ENCODE measurements at places on chromosomes 3 and 15. TPM values are rescaled to one million over a fixed set of nuclear protein-coding genes. Genes with fewer than 3 reads are reported as not detected.

The CP gene
- total RNA-seq: 0.06 TPM

- peak; percentile 83 for DNase-seq
These were observed 9.2 kb downstream of the FYCO1 start for GRCh38 chr3:45986303-45986982.

DNA sequence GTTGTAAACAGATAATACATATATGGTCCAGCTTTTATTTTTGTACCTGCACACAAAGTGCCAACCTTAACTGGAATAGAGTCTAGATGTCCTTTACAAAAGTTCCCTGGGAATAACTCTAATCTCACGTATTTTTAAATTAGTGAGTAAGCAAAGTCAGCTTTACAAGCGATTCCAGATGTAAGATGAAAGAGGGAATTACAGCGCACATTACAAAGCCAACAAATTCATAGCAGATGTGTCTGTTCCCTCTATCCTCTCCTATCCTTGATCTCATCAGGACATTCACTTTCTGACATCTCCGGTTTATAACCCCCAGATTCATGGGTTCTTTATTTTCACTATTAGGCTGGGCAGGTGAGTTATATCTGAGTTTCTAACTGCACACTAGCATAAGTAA lies 406.8 kb upstream of the ZNF385D start:
- no peak for DNase-seq

DNA sequence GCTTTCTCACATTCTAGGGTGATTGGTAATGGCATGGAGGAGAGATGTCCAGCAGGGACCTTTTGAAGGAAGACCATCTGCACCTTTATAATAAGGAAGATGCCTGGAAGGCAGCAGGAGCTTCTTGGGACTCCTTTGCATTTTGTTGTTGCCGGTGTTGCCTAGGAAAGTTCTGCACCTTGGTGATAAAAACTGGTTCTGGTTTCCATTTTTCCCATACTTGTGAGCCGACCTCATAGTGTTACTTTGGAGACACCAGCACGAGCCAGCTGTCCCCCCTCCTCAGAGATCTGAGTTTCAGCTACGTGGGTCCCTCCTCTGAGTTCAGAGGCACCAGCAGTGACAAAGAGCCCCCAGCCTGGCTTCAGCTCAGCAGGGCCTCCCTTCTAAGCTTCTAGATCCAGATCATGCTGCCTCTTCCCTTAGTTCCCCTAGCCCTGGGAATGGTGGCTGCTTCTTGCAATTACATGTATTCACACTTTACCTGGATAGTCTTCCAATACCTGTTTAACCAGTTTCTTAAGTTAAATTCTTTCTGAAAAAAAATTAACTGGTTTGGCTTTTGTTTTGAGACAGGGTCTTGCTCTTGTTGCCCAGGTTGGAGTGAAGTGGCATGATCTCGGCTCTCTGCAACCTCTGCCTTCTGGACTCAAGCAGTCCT lies 18.0 kb upstream of the FSTL1 start:
- no peak for DNase-seq

DNA sequence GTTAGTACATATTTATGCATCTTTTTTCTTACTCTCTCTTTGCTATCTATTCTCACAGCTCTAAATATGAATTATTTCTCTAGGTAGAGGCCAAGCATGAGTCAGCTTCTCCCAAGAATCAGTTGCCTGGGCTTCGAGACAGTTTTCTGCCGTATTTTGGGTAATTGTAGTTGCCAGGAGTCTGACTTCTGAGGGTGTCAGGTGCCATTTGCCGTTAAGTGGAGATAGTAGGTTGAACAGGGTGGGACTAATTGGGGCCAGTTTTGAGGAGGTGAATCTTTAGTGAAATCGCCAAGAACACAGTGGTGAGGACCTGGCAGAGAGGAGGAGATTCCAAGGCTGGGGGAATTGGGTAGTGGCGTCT lies 7.8 kb upstream of the NRROS start:
- no peak for DNase-seq

GRCh38 chr3:187491371-187491770 lies 123.2 kb downstream of the RTP4 start:
- no peak for DNase-seq

DNA sequence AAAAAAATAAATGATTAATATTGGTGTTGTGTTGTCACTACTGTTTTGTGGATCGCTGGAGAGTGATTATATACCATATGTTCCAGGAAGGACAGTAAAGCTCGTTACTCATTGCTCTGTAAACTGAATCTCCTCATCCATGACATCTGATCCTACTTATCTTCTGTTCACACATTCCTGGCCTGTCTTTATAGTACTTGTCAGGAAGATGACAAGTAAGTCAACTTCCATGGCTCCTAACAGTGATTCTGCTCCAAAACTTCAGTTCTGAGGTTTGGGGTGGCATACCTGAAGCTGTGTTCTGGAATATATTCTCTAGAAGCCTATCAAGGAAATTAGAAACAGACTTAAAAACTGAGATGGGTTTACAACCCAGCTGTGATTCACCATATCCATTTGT lies 288.9 kb downstream of the ZBBX start:
- DNase-seq: no peak

DNA sequence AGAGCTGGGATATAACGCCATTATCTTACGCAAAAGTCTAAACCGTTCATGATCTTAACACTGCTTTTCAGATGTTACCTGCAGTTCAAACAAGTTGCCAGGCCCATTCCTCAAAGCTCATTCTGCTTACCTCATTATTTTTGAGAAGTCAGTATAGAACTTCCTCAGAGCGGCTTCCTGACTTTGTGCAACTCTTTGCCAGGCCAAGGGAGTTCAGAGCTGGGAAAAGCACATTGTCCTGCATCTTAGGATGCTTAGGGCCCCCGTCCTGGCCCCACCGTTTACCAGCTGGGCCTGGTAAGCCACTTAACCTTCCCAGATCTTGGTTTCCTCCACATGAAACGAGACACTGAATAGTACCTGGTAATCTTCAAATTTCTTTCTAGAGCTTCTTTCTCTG lies 6.8 kb upstream of the C2CD4B start:
- DNase-seq: no peak

DNA sequence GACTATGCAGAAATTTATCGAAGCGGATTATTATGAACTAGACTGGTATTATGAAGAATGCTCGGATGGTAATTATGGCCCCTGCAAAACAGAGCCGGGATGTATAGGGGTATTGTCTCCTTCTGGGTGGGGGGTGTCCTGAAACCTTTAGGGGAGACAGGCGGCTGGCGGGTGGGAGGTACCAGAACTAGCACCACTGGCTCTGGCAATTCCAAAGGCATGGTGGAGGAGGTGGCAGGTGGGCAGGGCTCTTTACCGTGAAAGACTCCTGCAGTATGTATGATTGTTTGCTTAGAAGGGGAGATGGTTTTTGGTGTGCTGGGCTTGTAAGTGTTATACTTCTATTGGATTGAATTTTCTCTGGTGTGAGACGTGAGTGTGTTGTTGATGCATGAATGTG lies 58.4 kb downstream of the TRAK1 start:
- DNase-seq: no peak

GRCh38 chr3:120103276-120103675 lies 9.0 kb upstream of the GSK3B start:
- no peak for DNase-seq

- DNase-seq: no peak
These were observed 1.8 kb downstream of the FOXL2 start for GRCh38 chr3:138944929-138945708.

DNA sequence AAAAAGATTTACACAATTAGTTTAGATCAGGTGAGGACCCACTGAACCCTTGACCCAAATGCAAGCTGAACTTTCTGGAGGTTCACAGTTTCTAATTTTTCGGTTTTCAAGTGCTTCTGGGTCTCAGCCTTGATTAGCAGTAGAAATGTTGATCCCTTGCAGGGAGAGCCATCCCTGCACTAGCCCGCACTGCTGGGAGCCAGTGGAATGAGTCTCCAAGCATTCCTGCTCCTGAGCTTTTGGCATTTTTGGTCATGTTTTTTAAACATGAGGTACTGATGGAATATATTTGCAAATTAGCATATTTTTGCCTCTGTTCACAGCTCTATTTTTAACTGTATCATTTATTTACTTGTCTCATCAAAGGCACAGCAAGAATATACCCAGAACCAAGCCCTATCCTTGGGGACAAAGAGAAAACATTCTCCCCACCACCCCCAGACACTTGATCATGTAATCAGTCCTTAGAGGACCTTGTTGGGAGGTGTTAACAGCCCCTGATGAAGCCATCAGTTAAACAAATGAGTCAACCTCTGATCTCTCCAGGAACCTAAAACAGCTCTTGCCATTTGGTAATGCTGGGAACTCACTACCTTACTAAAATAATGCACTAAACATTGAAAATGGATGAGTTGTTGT lies 119.0 kb upstream of the CTDSPL start:
- DNase-seq: no peak

- DNase-seq: no peak
These were observed 20.0 kb downstream of the ARHGEF3 start for GRCh38 chr3:56781762-56782161.

DNA sequence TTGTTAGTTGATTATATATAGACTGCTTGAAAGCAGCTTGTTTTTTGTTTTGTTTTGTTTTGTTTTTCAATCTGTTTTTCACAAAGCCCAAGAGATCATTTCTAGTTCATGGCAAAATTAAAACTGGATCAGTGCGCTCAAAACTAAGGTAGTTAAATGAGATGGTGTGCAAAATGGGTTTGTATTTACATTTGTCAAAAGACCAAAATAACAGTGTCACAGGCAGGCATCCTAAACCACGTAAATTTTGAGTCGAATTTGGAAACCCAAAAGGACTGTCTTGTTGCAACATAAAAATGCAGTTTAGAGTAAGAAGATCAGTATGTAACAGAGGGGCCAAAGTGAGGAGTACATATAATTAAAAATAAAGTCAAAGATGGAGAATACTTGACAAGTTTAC lies 2.4 kb downstream of the DMXL2 start:
- no peak for DNase-seq

DNA sequence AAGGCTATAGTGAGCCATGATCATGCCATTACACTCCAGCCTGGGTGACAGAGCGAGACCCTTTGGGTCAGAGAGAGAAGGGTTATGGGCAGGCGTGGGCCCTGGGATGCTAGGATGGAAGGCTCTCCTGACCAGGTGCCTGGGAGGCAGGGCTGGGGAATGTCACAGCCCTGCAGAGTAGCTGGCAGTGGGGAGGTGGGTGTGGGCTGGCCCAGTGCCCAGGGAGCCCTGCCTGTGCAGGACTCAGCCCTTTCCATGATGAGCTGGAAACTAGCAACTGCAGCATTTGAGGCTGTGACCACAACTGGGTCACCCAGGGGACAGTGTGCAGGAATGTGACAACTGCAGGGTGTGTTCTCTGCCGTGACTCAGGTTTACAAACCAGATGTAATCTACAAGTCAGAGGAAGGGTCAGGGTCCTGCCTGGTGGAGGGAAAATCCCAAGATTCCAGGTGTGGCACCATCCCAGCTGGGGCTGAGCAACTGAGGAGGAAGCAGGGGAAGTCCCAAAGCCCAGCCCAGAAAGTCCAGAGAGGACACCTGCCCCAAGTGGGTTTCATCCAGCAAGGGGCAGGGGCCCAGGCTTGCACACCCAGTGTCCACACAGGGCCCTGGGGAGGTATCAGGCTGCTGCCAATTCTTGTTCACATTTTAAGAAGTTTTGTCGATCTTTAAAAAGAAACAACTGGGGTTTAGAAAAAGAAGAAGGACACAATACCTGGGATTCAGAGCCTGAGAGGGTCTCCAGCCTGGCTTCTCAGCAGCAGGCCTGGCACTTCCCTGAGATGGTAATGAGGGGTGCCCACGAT lies 45.5 kb downstream of the SLC28A1 start:
- DNase-seq: peak; percentile 86

DNA sequence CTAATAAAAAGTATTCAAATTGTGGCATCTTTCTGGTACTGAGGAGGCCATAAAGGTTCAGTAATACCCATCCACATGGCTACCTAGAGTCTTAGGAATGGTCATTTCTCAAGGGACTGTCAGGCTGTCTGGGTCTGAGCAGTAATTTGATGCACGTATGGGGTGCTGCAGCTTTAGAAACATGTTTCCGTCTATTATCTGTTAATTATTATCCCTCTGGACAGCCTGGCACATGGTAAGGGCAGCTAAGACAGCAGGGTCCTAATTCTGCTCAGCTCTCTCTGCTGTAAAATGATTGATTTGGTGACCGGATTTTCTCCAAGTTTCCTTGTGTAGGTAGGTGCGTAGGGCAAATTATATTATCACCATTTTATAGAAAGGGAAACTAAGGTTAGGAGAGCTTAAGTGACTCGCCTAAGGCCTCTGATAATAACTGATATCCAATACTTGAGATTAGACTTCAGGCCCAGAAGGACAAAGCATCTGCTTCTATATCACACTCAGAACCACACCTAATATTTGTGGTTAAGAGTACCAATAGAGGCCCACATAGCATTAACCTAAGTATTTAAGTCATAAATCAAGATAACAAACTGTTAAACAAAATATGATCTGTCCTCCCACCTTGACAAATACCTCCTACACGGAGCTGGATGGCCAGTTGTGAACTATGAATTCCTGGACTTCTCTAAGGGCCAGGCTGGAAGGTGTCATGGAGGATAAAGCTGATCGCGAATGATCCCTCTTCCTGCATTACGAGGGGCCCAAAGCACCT lies 2.9 kb upstream of the RAP2B start:
- no peak for DNase-seq

GRCh38 chr15:31384568-31384967 lies 57.9 kb downstream of the KLF13 start:
- no peak for DNase-seq

GRCh38 chr15:27730868-27731267 lies 368.2 kb downstream of the OCA2 start:
- no peak for DNase-seq

DNA sequence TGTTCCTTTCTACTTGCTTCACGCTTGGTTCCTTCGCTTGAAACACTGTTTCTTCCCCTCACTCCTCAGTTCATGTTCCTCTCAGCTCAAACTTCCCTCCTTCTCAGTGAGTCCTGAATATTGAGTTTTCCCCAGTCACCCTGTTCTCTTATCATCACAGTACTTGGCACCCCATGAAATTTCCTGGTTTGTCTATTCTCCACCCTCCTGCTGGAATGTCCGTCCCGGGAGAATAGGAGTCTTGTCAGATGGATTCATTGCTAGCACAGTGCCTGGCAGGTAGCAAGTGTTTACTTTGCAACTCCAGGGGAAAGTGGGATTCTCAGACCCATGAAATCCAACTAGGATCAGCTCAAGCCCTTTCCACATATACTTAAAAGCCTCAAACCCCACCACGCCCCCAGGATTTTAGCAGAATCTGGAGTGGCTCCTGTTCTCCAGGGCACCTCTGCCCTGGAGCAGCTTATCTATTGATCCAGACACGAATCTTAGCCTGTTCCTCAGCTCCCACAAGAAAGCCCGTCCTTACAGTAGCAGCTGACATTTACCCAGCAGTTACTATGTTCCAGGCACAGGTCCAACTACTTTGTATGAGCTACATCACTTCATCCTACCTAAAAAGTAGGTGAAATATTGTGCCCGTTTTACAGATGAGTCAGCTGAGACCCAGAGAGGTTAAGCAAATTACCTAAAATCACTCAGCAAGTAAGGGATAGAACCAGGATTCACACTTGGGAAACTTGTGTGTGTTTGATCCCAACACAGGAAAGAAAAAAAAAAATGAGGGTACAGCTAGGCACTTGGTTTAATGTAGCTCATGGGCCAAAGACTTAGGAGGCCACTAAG lies 36.8 kb upstream of the MAP3K13 start:
- no peak for DNase-seq

Measured in LHCN-M2 (cell line).